Daoy (cell line): ENCODE measurements at places on chromosomes 11 and 22.
A peak's percentile ranks its signal among the peaks of the same experiment; 100 is the strongest.

DNA sequence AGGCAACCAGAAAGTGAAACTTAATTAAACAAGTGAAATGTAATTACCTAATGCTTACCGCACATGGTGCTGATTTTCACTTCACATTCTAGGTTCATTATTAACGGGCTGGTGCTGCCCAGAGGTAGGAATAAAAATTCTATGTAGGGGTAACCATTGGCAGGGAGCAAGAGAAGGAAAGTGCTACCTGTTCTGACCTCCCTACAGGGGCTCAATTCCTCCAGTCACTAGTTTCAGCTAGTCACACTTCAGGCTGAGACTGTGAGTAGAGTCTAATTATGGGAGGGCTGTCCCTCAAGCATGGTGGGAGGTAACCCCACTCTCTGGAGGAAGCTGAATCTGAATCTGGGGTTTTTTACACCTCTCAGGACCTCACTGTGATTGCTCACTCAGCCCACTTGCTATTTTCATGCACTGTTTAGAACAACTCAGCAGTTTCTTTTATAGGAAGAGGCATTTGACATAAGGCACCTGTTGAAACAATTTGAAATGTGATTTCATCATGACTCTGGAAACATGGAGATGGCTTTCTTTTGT, 75.4 kb downstream of the MAML2 start:
- no peak for DNase-seq

- no peak for DNase-seq
Measured at GRCh38 chr11:105641433-105641832, 31.6 kb downstream of the GRIA4 start.

- DNase-seq, result peak; percentile 63
Measured at GRCh38 chr22:45090497-45090910, 73.2 kb upstream of the NUP50 start.

DNA sequence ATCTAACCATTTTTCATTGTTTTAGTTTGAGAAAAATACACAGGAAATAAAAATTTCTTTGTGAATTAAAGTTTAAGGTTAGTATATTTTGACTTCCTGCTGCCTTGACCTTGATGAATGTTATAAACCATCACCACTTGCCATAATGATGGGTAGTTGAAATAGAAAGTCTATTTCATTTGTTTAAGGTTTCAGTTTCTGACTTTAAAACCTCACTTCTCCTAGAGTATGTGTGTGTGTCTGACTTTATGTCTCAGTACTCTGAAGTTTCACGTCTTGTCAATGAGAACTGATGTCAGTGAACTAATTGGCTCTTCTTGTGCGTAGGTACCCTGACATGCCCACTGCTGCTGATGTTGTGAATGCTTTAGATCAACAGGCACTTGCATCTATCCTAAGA, 188.2 kb downstream of the METTL15 start:
- no peak for DNase-seq

DNA sequence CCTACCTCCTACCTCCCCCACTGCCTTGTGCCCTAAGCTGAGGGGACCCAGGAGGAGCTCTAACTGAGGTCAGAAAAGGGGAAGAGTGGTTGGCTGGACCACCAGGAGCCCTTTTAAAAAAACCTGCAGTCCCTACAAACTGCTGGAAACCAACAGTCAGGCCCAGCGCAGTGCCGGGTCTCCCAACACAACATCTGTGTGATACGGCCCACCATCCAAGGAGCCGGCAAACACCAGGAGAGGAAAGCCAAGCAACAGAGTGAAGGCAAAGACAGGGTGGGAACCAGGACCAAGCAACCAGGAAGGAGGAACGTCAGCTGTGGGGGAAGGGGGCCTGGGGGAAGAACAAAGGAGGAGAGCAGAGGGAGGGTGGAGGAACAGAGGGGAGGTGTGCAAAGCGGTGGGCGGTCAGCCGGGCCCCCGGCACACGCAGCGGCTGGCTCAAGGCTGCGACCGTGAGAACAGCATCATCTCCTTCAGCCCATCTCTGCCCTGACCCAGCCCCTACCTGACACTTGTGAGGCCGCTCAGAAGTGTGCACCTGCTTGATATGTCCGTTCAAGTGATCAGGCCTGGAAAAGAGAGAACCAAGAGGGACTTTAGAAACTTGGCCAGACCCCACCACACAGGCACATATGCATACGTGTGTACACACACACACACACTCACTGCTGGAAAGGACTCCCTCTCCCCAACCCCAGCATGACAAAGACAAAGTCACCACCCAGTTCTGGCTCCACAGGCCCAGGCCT, 3.6 kb downstream of the PATZ1 start:
- DNase-seq, result no peak

DNA sequence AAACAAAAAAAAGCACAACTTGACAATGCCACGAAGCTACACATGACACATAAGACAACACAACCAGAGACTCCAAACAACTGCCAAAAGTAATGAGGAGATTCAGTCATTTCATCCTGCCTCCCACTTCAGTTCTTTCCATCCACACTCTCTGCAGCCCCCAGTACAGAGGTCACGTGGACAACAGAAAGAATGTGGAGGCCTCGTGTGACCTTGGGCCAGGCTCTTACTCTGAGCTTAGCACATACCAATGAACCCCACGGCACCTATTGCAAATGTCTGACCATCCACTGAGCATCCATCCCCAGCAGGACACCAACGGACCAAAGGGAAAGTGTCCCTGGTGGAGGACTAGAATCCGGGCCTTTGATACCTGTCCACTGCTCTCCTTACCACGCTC, 12.5 kb downstream of the CBX7 start:
- no peak for DNase-seq

- DNase-seq, result no peak
Measured at GRCh38 chr11:65355013-65355775, 643 bp downstream of the TIGD3 start.

DNA sequence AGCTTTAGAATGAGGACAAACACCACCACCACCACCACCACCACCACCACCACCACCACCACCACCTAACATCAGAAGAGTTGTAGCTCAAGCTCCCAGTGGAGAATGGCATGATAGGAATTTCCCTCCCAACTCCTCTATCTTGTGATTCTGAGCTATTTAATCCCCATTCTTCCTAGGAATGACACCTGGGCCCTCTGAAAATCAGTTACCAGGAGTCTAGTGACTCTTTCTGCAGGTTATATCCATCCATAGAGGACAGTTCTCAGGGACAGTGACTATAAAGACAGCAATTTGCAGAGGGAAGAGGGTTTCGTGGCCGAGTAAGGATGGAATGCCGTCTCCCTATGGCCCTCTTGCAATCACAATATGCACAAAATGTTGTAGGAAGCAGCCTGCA, 27.8 kb downstream of the MYH9 start:
- no peak for DNase-seq

GRCh38 chr22:49155039-49155769, 672.5 kb downstream of the BRD1 start:
- DNase-seq, result no peak

- DNase-seq, result peak; percentile 47
Measured at GRCh38 chr11:5596607-5597201, at the start of gene TRIM6. Gene TRIM6, plus strand, starts transcription at chr11:5596637. Its CDS starts 261 bp downstream, at chr11:5596898.

GRCh38 chr11:105693075-105693759, 83.3 kb downstream of the GRIA4 start:
- no peak for DNase-seq

DNA sequence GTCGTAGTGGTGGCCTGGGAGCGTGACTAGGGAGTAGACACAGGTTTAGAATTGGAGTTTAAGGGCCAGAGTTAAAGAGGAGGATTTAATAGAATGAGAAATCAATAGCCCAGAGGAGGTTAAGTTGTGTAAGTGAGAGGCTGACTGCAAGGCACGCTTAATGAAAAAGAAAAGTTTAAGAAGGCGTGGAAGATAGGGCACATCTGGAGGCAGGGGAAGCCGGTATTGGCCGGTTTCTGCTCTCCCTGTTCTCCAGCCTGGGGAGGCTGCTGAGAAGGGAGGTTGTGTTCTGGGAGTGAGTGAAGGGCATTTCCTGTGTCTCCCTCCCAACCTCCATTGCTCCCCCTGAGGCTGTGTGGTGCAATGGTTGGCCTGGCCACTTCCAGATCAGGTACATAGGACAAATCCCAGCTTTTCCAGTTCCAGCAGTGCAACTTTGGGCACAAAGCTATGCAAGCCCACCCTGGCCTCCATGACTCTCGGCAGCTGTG, 6.3 kb downstream of the GRIK4 start:
- DNase-seq, result no peak

DNA sequence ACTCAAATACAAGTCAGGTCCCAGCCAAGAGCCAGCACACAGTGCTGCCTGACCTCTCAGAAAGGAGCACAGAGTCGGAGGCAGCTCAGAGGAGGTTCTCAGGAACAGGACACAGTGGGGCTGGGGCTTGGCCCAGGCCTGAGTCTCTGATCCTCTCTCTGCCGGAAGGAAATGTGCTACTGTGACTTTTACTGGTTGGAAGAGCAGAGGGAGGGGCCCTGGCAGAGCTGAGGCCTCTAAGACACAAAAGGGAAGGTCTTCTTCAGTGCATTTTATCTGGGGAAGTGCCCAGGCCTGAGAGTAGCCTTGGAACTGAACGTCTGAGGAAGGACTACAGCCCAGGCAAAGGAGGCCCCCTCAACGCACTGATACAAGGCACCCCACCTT, 16.2 kb upstream of the CASTOR1 start:
- DNase-seq, result no peak

- DNase-seq, result no peak
Measured at GRCh38 chr11:11884774-11885481, 43.2 kb downstream of the USP47 start.

GRCh38 chr11:106384429-106384828, 307.0 kb downstream of the AASDHPPT start:
- no peak for DNase-seq

DNA sequence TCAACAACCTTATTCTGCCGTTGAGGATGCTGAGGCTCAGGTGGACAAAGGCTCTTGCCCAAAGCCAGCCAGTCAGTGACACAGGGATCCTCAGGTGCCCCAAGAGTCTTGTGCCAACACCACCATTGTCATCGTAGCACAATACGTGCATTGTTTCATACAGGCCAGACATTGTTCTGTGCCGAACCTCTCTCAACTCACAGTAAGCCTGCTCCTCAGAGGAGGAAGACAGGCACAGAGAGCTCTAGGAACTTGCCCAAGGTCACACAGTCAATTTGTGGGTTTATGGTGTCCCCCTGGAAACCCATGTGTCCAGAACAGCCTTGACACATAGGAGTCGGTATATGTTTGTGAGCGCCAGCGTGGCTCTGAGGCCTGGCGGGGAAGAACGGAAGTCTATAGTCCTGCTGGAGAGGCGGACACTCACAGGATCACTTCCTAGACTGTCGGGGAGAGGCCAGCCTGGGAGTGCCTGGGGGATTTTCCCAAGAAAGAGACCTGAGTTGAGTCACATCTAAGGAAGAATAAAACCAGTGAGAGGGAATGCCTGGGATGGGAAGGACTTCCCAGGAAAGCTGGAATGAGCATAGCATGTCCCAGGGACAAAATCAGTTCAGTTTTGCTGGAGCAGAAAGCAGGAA, 20.2 kb downstream of the LIF start:
- DNase-seq, result peak; percentile 80

- DNase-seq, result no peak
Measured at GRCh38 chr11:3155216-3155615, 9.9 kb downstream of the OSBPL5 start.

DNA sequence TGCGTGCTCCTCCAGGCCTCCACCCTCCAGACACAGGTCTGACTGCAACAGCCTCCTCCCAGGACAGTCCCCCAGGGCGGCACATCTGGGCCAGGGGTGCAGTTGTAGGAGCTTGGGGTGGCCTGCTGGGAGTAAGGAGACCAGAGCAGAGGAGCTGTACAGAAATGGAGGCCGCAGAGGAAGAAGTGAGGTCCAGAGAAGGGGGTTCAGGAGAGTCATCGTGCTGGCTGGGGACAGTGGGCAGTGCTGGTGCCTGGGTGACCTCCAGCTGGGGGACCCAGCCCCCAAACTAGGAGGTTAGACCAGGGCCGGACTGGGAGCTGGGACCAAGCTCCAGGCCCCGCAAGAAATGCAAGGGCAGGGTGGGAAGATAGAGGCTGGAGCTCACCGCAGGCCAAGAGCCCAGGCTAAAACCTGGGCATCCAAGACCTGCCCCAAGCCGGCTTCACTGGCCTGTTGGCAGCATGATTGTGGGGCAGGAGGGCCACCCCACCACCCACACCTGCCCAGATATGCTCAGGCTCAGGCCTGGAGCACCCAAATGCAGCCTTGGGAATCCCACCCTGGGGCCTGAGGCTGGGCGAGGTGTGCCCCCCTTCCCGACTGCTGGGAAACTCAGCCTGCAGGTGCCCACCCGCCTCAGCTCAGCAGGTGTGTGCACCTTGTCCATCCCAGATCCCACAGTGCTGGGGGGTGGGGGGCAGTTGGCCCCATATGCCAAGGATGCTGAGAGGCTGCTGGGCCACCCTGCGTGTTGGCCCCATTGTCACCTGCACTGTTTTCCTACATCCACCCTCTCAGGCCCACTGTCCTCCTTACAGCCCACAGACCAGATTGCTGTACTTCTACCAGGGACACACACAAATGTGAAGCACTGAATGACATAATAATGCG, 96.9 kb downstream of the MORC2 start:
- no peak for DNase-seq

- no peak for DNase-seq
Measured at GRCh38 chr11:119369132-119369925, 12.2 kb downstream of the USP2 start.

DNA sequence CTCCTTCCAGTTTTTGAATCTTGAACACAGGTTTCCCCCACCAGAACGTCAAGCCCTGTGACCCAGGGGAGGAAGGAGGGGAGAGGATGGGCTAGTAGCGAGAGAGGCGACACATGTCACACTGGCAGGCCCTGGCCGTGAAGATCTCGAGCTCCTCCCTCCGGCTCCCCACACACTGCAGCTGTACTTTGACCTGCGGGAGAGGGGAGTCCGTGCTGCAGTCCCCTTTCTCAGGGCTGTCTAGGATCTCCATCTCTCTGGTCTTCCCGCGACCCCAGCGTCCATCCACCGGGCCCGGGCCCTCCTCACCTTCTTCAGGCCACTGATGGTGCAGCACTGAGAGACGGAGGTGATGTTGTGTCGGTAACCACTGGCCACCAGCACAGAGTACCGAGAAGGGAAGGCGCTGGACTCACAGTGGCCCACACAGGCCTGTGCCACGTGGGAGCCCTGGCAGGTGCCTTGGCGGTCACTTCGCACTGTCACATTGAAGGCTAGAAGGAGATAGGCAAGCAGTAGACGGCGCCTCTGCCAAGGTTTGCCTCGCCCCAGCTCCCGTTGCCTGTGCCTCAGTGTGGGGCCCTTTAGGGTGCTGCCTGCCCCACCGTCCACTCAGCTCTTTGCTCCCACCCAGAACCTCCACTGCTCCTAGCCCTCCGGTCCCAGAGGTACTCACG, 873 bp downstream of the GPHA2 start:
- no peak for DNase-seq

GRCh38 chr11:1829039-1829820, 5.6 kb upstream of the SYT8 start:
- DNase-seq, result peak; percentile 86

- peak; percentile 95 for DNase-seq
Measured at GRCh38 chr22:26512149-26512793, at the start of gene TFIP11. Gene TFIP11, minus strand, starts transcription at chr22:26512473. Its CDS starts 2,201 bp downstream, at chr22:26510272.
